Esophagus squamous epithelium (tissue), 5 donors: ENCODE measurements at places on chromosomes 11 and 22.

- DNase-seq, result no peak
Measured at GRCh38 chr11:69566001-69566400, 75.0 kb upstream of the CCND1 start.

DNA sequence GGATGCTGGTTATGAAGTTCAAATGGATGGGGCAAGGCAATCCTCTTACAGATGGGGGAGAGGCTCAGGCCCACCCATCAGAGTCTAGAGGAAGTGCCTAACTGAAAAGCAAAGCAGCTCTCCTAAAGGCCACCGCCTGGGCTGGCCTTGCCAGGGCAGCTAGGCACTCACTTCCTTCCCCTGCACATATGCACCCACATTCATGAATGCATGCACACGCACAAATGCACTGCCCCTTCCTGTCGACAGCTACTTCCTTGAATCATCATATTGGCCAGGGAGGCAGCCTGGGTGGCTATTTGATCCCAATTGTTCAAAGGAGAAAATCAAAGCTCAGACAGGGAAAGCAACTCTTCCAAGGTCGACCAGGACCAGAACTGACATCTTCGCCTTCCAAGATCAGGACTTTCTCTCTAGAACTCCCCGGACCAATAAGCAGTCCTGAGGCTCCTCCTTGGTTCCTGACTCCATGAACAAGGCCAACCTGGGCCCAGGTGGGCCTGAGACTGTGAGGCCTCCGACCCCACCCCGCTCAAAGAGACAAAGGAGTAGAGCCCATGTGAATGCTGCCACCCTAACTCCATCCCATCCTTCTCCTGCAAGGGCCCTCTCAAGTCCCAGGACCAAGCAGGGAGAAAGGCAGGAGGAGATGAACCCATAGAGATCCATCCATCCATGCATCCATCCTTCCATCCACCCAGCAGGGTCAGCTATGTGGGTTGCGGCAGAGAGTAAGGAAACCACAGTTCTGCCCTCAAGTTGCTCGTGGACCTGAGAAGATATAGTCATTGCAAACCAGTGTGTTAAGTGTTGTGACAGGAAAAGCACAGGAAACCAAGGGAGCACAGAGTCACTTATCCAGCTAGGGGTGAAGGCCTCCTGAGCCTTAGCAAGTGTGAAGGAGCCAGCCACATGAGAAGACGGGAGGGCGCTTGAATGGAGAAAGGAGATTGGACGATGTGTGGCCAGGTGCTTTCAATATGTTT, 35.4 kb upstream of the LMO1 start:
- no peak for DNase-seq

DNA sequence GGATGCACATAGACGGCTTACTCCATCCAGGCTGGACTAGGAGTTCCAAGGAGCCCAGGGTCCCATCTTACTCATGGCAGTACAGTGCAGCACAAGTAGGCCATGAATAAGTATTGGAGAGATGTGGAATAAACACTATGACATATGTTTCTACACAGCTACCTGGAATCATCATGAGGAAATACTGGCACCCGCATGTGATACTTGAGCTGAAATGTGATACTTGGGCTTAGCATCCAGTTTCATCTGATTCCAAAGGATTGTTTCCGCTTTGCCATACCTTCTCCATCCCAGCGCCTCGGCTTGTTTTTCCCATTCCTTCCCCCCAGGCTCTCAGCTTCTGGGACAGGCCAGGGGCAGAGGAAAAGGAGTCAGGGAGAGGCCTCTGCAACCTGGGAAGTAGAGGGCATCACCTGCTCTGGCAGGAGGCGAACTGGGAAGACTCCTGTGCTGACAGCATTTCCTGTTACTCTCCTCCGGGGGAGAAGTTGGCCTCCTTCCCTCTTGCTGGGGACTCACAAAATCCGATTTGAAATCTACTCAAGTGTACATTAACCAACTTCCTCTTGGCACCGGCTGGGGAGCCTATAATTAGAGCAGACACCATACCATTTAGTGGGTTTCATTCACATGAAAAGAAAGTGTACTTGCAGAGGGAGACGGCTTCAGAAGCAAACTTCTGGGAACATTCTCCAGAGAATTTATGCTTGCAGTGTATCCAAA, 187.8 kb downstream of the MIAT start:
- DNase-seq, result no peak

- no peak for DNase-seq
Measured at GRCh38 chr22:46460857-46461256, 76.6 kb downstream of the CELSR1 start.

DNA sequence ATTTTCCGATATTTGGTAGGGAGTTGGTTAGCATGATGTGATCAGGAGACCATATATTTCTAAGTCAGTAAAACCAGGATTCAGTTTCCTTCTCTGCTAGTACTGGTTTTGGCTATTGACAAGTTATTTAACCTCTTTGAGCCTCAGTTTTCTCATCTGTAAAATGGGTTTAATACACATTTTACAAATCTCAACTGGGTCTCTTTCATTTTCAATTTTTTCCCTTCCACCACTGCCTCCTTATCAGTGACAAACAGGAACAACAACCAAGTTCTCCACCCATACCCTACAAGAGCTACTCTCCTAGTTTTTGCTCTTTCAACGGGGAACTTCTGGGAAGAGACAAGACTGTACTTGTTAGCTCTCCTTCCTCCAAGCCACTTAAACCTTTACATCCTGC, 6.2 kb upstream of the APLP2 start:
- no peak for DNase-seq

DNA sequence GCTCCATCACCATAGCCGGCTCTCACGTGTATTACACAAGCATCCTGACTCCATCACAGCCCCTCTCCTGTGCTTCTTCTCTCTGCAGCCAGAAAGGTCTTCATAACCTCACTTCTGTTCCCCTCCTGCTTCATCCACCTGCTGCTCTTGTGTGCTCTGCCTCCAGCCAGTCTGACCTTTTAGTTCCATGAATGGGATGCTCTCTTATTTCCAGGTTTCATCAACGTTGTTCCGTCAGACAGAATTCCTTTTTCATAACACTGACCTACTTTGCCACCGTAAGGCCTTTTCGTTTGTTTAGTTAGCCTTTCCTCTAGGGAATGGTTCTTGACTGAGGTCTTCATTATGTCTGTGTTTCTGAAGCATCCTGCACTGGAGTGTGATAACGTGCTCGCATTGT, 18.8 kb downstream of the GRAMD1B start:
- DNase-seq, result no peak

GRCh38 chr22:46803936-46804335, 41.5 kb downstream of the TBC1D22A start:
- no peak for DNase-seq
